Mesenchymal stem cell (in vitro differentiated cells and primary cell): ENCODE measurements at places on chromosomes 13 and 19.

- peaks cover 60% of the 10 kb centered on the region for H3K27me3 ChIP-seq
- H3K27ac ChIP-seq: peak overlapping the region; percentile 9
- DNase-seq: peak; percentile 54
- H3K4me1 ChIP-seq: peaks cover 6% of the 10 kb centered on the region
- no peak overlapping the region for H3K4me3 ChIP-seq
Observed at GRCh38 chr13:30158774-30159445, 148.4 kb downstream of the KATNAL1 start.

- H3K4me3 ChIP-seq: no peak overlapping the region
- H3K4me1 ChIP-seq: no peaks in the 10 kb centered on the region
- no peaks in the 10 kb centered on the region for H3K36me3 ChIP-seq
- H3K27ac ChIP-seq: no peak overlapping the region
- DNase-seq: no peak
Observed at GRCh38 chr19:38429055-38429810, 3.2 kb upstream of the RASGRP4 start.

GRCh38 chr19:29622166-29623070 lies 16.3 kb downstream of the POP4 start:
- H3K4me1 ChIP-seq: peaks cover 9% of the 10 kb centered on the region
- no peak overlapping the region for H3K27ac ChIP-seq
- H3K4me3 ChIP-seq: no peak overlapping the region
- peak; percentile 51 for DNase-seq
- H3K27me3 ChIP-seq: peaks cover 9% of the 10 kb centered on the region
- no peaks in the 10 kb centered on the region for H3K36me3 ChIP-seq

DNA sequence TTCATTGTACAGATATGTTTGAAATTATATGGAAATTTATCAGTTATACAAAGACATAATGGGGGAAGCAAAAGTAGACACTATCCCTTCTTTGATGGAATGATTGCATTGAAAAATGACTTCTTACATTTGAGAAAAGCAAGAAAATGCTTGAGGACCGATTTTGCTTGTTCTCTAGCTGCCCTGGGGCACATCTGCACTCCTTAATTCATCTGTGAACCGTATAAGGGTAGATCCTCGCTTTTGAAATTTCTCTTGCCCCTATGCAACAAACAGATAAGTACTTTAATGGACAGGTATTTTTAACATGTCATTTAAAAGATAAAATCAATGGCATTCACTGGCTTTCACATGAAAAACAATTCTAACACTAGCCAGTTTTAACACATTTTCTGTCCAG lies 13.5 kb upstream of the MLNR start:
- DNase-seq: no peak
- no peaks in the 10 kb centered on the region for H3K4me1 ChIP-seq
- H3K27me3 ChIP-seq: no peaks in the 10 kb centered on the region
- no peak overlapping the region for H3K4me3 ChIP-seq

DNA sequence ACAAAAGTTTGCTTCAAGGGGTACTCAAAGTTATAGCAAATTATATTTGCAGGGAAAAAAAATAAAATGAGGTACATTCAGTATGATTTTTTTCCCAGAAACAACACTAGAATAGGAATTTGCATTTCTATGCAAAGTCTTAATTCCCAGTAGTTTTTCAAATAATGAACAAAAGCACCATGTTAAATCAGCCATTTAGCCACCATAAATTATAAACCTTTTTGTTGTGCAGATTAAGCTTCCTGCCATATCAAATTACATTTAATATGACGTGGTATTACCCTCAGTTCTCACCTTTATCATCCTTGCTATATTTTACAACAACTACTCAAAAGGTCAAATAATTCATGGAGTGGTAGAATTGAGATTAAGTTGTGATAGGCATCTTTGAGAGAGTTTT lies 136.6 kb upstream of the FRY start:
- H3K4me3 ChIP-seq: no peak overlapping the region
- no peak overlapping the region for H3K27ac ChIP-seq
- no peaks in the 10 kb centered on the region for H3K27me3 ChIP-seq
- H3K4me1 ChIP-seq: peaks cover 7% of the 10 kb centered on the region
- no peak for DNase-seq

DNA sequence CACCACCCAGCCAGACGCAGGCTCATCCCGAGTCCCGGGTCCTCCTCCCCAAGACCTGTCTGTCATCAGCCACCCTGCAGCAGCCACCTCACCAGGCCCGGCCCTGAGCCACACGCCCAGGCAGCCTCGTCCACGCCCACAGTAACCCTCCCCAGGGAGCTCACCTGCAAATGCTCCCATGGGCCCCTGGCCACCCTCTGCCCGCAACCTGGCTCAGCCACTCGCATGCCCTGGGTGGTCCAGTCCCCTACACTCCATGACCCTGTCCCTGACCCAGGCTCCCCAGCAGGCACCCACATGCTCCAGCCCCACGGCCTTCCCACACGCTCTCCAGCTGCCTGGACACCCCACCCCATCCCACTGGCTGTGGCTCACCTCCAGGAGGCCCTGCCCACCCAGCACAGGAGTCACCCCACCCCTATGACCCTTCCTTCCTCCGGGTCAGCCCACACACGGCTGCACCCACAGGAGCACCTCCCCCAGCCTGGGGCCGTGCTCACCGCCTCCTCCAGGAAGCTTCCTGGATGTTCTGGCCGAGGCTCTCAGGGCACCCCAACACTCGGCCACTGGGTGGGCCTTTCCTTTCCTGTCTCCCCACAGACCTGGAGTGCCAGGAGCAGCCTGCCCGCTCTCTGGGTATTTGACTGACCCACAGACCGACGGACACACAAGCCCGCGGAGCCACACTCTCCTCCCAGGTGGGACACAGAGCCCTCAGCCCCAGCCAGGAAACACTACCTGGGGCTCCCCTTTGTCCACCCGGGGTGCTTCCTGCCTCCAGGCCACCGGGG lies 3.6 kb downstream of the TMEM259 start:
- peak overlapping the region; percentile 33 for H3K27ac ChIP-seq
- peaks cover 58% of the 10 kb centered on the region for H3K36me3 ChIP-seq
- DNase-seq: no peak
- no peaks in the 10 kb centered on the region for H3K27me3 ChIP-seq
- H3K4me1 ChIP-seq: peaks cover 53% of the 10 kb centered on the region

GRCh38 chr19:5826531-5827341 lies 12.8 kb downstream of the FUT6 start:
- peak; percentile 56 for DNase-seq
- H3K4me1 ChIP-seq: peaks cover 30% of the 10 kb centered on the region
- no peak overlapping the region for H3K27ac ChIP-seq
- peaks cover 47% of the 10 kb centered on the region for H3K27me3 ChIP-seq
- H3K4me3 ChIP-seq: peak overlapping the region; percentile 72

DNA sequence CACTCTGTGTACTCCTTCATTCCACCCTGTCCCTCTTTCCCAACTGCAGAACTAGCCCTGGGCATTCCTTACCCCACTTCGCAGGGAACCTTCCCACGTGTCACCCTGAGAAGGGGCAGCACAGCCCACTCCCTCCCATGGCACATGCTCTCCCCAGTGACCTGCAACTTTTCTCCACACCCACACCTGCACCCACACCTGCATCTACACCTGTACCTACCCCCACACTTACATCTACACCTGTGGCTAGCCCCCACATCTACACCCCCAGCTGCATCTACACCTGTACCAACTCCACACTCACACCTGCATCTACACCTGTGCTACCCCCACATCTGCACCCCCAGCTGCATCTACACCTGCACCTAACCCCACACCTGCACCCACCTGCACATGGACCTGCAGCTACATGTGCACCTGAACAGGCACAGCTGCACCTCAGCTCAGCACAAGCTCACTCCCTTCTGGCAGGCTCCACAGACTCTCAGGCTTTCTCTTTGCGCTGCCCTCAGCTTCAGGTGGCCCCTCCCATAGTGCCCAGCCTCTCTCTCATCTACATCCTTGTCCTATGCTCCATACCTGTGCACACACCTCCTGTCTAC lies 234.1 kb downstream of the TUBA3C start:
- no peaks in the 10 kb centered on the region for H3K27me3 ChIP-seq
- H3K27ac ChIP-seq: no peak overlapping the region
- H3K4me1 ChIP-seq: no peaks in the 10 kb centered on the region
- H3K4me3 ChIP-seq: no peak overlapping the region
- no peak for DNase-seq

DNA sequence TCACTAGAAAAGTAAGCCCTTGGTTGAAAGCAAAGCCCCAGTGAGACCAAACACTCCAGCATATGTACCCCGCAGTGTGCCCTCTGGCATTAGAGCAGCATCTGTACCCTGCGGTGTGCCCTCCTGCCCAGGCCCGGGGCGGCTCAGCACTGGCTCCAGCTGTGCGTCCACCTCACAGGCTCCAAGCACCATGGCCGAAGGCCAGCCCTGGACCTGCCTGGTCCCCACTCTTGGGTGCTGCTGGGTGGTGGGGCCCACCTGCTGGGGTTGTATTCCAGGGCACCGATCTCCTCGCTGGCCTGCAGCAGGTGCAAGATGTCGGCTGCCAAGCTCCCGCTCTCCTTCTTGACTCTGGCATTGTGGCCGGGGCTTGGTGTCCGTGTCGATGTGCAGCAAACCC lies 230.2 kb downstream of the TUBA3C start:
- H3K4me3 ChIP-seq: no peak overlapping the region
- H3K27ac ChIP-seq: no peak overlapping the region
- H3K4me1 ChIP-seq: no peaks in the 10 kb centered on the region
- H3K36me3 ChIP-seq: no peaks in the 10 kb centered on the region
- no peaks in the 10 kb centered on the region for H3K27me3 ChIP-seq

DNA sequence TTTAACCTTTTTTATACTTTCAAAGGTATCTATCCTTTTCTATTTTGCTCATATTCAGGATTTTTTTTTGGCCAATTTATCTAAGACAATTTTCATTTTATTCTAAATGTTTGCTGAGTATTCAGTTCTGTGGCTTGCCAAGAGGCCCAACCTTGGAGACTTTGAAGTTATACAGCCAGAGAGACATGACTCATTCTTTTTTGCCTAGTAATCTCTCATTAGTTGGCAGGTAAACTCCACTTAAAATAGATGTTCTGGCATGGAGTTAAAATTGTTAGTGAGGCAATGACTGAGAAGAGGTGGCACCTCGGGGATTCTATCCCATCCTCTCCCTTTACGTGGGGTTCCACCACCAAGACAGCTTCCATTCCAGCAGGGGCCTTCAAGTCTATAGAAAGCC lies 213.8 kb downstream of the KCTD12 start:
- no peak overlapping the region for H3K27ac ChIP-seq
- no peaks in the 10 kb centered on the region for H3K27me3 ChIP-seq
- H3K36me3 ChIP-seq: no peaks in the 10 kb centered on the region
- H3K4me3 ChIP-seq: no peak overlapping the region

DNA sequence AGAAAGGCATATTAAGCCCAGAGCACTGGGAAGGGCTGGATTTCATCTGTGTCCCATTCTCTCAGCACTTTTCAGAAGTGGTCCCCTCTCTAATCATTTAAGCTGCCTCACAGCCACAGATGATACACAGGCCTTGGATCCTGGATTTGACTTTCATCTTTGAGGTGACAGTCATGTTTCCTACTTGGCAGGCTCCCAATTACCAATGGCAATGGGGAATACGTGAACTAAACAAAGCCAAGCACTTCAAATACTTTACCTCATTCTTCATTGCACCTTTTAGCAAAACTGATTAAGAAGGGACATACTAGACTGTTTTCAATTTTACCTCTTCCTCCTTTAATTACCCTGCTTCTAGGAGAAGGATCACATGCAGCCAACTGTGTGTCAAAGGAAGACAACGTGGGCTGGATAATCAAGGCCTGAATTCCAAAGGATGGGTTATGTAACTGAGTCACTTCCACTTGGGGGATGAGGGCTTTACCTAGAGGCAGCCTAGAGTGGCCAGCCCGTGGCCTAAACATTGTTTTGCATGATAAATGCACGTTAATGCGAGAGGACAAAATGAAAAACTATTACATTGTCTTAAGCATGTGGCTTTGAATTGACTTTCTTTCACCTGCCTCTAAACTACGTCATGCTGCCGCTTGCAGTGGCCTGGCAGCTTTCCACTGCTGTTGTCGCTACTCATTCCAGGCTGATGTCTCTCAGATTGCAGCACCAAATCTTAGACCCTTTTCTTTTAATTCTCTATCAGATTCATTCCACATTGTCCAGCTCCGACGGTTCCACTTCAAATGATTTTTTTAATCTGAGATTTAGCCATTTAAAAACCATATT lies 95.0 kb downstream of the KCTD12 start:
- H3K27me3 ChIP-seq: no peaks in the 10 kb centered on the region
- H3K4me1 ChIP-seq: peaks cover 1% of the 10 kb centered on the region
- no peaks in the 10 kb centered on the region for H3K36me3 ChIP-seq

- H3K36me3 ChIP-seq: peaks cover 50% of the 10 kb centered on the region
- H3K4me1 ChIP-seq: peaks cover 27% of the 10 kb centered on the region
- no peaks in the 10 kb centered on the region for H3K27me3 ChIP-seq
- peak overlapping the region; percentile 90 for H3K27ac ChIP-seq
- H3K4me3 ChIP-seq: no peak overlapping the region
- DNase-seq: no peak
Observed at GRCh38 chr19:1360818-1361461, 22.8 kb upstream of the NDUFS7 start.

- H3K4me1 ChIP-seq: no peaks in the 10 kb centered on the region
- no peaks in the 10 kb centered on the region for H3K27me3 ChIP-seq
- peak overlapping the region; percentile 81 for H3K27ac ChIP-seq
- H3K36me3 ChIP-seq: peaks cover 6% of the 10 kb centered on the region
- no peak for DNase-seq
Observed at GRCh38 chr13:83449668-83450395, 432.4 kb downstream of the SLITRK1 start.

DNA sequence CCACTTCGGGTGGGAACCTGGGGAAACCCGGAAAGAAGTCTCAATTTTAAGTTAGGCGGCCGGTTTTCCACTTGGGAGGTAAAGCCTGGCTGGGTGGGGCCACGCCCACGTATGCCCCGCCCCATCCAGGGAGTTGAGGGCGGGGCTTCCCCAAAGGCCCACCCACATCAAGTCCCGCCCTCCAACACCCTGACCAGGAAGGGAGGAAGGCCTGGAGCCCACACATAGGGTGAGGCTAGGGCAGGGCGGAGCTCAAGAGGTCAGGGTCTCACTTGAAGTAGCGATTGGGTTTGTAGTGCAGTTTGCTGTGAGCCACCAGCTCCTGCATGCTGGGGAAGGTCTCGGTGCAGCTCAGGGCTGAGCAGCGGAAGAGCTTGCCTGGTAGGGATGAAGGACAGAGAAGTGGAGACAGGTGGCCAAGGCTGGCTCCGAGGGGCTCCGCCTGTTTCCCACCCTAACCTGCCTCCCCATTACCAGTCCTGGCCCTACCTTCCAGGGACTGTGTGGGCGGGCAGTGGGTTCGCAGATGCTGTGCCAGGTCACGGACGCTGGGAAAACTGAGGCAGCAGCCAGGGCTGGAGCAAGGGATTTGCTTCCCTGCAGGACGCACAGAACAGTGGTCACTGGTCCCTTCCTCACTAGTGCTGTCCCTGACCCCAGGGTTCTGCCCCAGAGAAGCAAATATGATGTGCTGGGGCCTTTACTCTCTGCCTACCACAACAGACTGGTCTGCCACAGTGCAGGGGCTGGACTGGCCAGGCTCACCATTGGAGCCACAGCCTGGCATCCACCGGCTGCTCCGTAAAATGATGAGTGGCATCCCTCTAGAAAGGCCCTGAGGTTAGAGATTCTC lies 1.6 kb downstream of the ZNF414 start:
- H3K27me3 ChIP-seq: no peaks in the 10 kb centered on the region
- peaks cover 19% of the 10 kb centered on the region for H3K4me1 ChIP-seq
- no peak overlapping the region for H3K4me3 ChIP-seq
- no peak overlapping the region for H3K27ac ChIP-seq
- no peak for DNase-seq
- peaks cover 6% of the 10 kb centered on the region for H3K36me3 ChIP-seq
